ENCODE measurements at places on chromosomes 1 and 21. TPM values are rescaled to one million over a fixed set of nuclear protein-coding genes. Genes with fewer than 3 reads are reported as not detected.

Gene OR2T35
- not detected for polyA plus RNA-seq

Gene C1QB
- 206 TPM for polyA plus RNA-seq

Gene OR2T33
- polyA plus RNA-seq = not detected

Gene DNAH14
- polyA plus RNA-seq = 16.2 TPM

Gene ACOT11
- polyA plus RNA-seq = 4.1 TPM

Gene LIN28A
- polyA plus RNA-seq = not detected

GRCh38 chr21:39972976-39973770 lies 105.9 kb downstream of the PCP4 start:
- DNase-seq = no peak

DNA sequence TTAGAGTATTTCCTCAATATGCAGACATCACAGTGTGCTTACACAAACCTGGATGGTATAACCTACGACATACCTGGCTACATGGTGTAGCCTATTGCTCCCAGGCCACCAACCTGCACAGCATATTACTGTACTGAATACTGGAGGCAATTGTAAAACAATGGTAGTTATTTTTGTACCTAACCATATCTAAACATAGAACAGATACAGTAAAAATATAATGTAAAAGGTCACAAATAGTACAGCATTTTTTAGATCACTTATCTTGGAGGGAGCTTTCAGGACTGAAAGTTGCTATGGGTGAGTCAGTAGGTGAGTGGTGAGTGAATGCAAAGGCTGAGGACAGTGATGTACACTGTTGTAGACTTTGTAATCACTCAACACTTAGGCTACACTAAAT lies 492.3 kb downstream of the MRPL39 start:
- no peak for DNase-seq

GRCh38 chr1:9448132-9449109 lies 90.8 kb upstream of the SLC25A33 start:
- DNase-seq = no peak

DNA sequence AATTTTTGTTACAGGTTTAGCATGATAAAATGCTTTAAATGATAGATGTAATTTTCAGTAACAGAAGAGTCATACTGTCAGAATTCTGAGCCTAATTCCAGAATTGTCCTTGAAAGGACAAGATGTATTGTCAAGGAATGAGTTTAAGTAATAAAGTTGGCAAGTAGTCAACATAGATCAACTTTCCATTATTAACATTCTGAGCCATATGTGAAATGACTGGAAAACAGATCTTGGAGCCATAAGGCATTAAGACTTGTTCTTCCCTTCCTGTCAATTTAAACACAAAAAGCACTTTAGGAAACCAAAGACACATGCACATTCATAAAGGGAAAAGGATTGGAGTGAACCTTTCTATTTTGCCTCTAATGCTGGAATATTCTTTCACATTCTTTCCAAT lies 107.0 kb downstream of the ODF2L start:
- DNase-seq = no peak

DNA sequence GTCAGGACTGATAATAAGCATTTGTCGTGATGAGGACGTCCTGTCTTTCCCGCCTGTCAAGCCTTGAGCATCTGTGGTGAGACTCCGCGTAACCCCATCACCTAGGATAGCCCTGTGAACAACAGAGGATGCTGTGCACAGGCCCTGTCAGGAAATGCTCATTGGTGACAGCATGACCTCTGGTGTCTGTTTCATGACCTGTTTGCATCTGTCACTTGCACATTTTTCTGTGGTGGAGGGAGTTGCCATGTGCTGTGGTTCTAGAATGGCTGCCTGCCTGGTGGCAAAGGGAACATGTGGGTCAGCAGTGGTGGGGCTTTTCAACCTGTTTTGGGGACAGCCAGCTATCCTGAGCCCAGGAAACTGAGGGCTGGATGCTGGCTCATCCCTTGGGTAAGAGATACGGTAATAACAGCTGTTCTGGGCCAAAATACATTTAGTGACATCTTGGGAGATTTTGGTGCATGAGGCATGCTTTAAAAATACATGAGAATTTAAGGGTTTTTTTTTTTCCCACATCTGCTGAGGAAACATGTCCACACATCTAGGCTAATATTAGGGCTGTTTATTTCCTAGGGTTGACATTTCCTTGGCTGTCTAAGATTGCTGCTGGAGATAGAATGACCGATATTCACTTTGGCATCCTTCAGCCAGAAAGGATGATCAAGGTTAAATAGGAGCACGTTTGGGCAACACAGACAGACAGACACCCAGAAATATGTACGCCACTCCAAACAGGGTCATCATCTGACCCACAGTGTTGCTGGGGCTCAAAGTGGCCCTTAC lies 52.9 kb downstream of the KCNC4 start:
- no peak for DNase-seq
